Amygdala (tissue), 56 donors: ENCODE measurements at places on chromosomes 7 and 10.

DNA sequence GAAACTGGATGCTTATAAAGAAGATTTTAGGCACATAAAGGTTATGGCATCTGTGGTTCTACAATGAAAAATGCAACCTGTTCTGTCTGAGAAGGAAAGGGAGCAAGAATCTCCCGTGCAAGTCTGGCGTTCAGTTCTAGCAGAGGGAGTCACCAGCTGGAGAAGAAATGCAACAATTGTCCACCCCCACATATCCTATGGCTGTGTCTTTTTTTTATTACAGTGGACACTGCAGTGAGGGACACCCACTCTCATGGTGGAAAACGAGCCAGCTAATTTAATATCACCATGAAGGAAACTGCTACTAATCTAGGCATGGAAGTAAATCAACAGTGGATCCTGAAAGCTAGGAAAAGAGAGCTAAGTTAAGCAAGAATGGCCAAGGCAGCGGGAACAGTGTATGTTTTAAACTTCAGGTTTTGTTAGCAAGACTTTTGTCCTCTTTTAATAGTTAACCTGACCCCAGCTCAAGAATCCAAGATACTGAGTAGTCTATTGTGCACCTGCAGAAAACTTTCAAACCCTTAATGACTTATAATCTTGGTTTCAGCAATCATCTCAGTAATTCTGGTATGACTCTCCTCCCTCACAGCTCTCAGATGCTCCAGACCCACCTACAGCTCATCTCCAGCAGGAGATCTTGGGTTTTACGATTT, 149.3 kb downstream of the FGFR2 start:
- DNase-seq, result no peak

DNA sequence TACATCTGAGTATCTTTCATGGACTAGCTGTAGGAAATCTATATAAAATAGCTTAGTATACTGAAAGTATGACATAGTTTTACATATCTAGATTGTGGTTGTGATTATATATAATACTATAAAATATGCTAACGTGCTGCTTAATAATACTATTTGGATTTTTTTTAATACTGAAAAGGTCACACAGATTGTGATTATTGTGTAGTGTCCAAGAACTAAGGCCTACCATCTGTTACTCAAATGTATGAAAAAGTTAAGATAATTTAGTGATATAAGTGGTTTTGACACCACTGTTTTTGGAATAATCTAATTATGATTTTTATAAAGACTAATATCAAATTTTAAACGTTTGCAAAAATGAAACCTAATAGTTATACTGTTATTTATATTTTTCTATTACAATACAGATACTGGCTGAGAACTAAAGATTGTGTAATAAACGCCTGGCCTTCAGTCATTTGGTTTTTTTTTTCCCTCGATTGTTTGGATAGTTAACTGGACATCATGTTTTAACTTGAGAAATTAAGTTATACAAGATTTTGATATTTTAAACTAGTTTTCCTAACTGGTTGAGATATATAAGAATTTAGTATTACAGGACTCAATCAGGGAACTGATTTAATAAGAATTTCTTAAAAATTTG, 12.6 kb downstream of the PTEN start:
- DNase-seq, result no peak

GRCh38 chr10:30818854-30819253, 189.3 kb upstream of the LYZL2 start:
- no peak for DNase-seq

DNA sequence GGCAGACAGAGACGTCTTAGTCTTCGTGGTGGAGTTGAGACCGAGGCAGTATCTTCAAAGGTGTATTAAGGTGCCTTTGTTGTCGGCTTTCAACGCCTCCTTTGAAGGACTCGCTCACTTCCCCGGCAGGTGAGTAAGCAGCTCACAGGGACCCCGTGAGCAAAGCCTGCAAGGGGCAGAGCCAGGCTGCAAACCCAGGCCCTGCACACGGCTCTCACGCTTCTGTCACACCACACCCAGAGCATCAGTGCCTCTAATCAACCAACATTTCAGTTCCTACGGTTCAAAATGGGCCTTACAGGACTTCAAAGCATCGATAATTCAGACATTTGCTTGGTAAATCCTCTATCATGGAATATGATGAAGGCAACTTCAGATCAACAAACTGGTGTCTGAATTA, 64.8 kb upstream of the INSIG1 start:
- DNase-seq, result no peak

GRCh38 chr7:34734771-34735170, 76.8 kb downstream of the NPSR1 start:
- DNase-seq, result no peak

DNA sequence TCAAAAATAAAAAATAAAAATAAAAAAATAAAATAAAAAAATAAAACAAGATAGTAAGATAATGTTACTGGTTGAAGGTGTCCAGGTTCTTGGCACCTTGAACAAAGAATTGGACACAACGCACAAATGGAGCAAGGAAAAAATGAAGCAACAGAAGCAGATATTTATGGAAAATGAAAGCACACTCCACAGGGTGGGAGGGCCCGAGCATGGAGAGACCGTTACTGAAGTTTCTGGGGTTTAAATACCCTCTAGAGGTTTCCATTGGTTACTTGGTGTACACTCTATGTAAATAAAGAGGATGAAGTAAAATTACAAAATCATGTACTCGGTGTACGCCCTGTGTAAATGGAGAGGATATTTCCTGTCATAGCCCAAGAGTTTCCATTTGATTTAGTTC, 15.7 kb upstream of the PFKP start:
- no peak for DNase-seq

- no peak for DNase-seq
These were observed 75.3 kb upstream of the SAMD8 start for GRCh38 chr10:75035975-75036708.

- peak; percentile 24 for DNase-seq
These were observed 45.0 kb downstream of the ALOX5 start for GRCh38 chr10:45418849-45419675.

DNA sequence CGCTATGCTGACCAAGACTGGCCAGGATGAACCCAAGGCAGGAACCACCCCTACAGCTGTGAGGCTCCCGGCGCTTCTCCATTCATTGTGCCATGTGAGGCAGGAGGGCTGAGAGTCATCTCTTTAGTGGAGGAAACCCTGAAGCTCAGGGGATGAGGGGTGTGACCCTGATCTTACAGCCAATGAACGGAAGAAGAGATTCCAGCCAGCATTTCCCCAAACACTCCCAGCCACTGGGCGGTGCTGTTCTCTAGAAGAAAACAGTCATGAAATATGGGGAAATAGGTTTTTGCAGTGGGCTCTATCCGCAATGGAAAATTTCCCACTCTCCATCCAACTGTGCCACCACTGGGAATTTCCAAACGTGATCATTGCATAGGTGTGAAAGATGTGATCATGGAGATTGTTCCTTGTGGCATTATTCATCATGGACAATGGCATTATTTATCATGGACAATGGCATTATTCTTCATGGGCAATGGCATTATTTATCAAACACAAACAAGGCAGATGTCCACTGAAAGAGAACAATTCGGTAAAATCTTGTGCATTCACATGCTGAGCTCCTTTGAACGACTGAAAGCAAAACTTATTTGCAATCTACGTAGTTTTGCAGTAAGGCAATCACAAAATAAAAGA, 14.0 kb upstream of the SLC18A2 start:
- DNase-seq, result no peak

DNA sequence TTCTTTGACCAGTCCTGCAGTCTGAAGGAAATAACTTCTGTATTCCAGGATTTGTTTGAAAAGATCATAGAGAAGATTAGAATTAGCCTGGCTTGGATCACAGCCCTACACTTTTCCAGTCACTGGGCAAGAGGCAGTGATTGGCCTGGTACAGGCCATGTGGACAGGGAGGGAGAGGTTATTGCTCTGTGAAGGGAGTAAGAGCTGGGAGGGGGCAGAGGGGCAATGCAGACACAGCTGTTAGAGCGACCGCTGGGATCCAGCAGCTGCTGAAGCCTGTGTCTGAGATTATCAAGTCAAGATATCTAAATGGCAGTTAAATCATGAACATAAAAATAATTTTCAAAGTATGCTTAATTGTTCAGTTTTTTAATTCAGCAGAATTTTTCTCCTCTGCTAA, 257.3 kb downstream of the SDK1 start:
- DNase-seq, result no peak

DNA sequence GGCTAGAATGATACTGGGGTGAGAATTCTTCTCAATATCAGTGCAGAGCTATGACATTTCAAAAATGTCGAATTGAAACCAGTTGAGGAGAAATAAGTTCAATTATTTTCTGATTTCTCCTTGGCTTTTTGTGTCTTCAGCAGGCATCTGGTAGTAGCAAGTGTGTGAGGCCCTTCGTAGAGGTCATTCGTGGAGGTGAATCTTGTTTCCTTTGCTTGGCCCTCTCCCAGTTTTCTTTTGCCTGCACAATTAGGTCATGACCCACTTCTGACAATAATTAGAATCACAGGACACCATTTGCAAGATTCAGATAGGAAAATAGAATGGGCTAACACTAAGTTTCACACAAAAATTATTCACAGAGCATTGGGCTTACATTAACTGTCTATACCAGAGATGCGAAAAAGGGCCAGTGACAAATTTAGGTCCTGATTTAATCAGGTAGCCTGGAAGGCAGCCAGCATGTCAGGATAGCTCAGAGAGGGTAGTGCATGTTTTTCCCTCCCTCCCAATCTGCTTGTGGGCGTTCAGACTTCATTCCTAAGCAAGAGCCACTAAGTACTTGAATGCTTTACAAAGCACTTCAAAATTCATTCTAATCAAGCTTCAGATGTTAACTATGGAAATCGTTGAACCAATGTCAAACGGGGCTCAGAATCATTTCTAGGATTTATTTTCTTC, 24.0 kb upstream of the A1CF start:
- DNase-seq, result no peak

GRCh38 chr7:106285855-106286492, 1.2 kb upstream of the NAMPT start:
- no peak for DNase-seq

DNA sequence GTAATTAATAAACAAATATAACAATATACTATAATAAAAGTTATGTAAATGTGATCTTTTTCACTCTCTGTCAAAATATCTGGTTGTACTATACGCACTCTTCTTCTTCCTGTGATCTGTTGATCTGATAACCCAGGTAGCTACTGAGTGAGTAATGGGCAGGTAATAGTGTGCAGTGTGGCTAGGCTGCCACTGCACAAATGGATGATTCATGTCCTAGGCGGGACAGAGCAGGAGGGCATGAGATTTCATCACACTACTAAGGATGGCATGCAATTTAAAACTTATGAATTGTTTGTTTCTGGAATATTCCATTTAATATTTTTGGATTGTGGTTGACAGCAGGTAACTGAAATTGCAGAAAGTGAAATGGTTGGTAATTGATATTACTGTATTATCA, 44.5 kb downstream of the TAS2R16 start:
- no peak for DNase-seq

GRCh38 chr10:69091143-69091651, 3.3 kb downstream of the SRGN start:
- no peak for DNase-seq

DNA sequence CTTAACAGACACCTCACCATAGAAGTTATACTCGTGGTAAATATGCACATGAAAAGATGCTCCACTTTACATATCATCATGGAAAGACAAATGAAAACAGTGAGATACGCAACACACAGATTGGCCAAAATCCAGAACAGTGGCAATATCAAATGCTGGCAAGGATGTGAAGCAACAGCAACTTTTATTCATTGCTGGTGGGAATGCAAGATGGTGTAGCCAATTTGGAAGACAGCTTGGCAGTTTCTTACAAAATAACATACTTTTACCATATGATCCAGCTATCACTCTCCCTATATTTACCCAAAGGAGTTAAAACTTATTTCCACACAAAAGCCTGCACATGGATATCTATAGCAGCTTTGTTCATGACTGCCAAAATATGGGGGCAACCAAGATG, 46.4 kb downstream of the SGCE start:
- no peak for DNase-seq

GRCh38 chr10:90788968-90789367, 68.9 kb downstream of the HTR7 start:
- no peak for DNase-seq

GRCh38 chr7:117273814-117274225, 49.0 kb downstream of the WNT2 start:
- no peak for DNase-seq

DNA sequence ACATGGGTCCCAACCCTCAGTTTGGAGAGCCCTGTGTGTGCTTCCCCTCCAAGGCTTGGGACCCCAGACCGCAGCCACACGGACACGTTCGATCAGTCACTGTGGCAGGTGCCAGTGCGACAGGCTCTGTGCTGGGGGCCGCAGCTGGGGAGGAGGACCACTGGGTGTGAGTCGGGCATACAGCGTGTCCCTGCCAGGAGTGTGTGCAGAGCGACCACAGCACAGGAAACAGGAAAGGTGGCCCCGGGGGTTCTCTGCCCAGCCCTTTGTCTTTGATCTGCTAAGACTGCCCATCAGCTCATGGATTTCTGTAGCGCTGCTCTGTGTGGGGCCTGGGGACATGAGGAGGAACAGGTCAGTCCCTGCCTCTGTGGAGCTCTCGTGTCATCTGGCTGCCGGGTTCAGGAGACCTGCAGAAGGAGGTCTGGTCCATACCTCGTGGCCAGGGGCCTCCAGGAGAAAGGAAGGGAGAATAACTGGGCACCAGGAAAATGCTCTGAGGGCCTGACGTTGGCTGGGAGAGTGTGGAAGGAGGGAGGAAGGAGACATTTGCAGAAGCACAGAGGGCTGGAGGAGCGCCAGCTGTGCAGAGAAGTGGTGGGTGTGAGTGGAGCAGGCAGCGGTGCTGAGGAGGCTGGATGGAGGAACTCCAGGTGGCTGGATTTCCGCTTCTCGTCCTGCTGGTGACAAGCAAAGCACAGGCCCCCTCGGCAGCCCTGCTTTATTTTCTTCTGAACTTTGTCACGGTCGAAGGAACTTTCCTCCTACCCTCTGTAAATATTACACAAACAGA, 4.1 kb downstream of the NUDT1 start:
- DNase-seq, result peak; percentile 24

DNA sequence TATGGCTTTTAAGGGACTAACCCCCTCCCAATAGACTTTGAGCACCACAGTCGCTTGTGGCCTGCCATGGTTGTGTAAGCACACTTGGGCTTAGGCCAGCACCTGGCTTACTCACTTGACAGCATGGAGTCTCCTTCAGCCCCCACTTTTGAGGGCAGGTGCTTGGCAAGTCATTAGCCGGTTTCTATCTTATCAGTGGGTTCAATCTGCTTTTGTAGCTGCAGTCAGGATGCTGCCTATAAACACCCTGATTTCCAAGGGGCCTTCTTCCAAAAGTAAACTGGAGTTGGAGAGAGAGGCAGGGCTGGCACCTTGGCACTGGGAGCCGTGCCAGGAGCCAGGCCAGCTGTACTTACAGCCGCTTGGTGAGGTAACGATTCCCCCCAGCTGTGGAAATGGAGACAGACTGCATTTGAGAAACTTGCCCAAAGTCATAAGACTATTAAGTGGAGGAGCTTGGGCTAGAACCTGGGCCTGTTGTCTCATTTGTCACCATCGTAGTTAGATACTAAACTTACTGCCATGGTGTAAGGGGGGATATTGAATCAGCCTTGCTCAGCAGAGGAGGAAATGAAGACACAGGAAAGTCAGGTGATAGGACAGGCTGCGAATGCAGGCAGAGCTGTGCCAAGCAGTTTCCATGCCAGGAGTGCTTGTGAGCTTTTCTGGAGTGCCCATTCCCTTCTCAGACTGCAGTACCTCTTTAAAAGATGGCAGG, 92.2 kb upstream of the EFCAB10 start:
- no peak for DNase-seq

- DNase-seq, result no peak
These were observed 85.1 kb downstream of the C10orf90 start for GRCh38 chr10:126585249-126586017.
